Activated CD4-positive, CD25-positive, alpha-beta regulatory T cell (primary cell): ENCODE measurements at places on chromosomes 1 and 21.

DNA sequence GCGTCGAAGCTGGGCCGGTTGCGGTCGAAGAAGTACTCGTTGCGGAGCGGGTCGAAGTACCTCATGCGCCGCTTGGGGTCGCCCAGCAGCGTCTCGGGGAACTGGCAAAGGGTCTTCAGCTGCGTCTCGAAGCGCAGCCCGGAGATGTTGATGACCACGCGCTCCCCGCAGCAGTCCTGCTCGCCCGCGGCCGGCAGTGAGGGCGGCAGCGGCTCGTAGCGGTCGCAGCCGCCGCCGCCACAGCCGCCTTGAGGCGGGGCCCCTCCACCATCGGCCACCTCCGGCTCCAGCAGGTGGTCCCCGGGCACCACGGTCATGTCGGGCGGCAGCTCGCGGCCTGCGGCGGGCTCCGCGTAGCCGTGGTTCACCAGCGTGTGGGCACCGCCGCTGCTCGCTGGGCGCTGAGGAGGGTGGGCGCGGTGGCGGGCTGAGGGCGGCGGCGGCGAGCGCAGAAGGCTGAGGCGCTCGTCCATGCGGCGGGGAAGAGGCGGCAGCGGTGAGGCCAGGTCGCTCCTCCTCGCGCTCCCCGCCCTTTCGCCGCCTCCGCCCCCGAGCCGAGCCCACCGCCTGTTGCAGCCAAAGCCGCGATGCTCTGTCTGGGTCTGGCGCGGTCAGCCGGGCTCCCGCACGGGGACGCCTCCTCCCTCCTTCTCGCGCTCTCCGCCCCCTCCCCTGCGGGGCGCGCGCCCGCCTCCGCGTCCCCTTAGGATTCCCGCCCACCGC lies at the start of gene KCNA3:
Gene KCNA3 (minus strand): TSS at position 604 of the 723 bp plus-strand sequence. CDS start 131 bp downstream, at position 473.
- peak; percentile 41 for DNase-seq

- no peak for DNase-seq
Measured at GRCh38 chr1:117290890-117291289, 76.4 kb upstream of the MAN1A2 start.

DNA sequence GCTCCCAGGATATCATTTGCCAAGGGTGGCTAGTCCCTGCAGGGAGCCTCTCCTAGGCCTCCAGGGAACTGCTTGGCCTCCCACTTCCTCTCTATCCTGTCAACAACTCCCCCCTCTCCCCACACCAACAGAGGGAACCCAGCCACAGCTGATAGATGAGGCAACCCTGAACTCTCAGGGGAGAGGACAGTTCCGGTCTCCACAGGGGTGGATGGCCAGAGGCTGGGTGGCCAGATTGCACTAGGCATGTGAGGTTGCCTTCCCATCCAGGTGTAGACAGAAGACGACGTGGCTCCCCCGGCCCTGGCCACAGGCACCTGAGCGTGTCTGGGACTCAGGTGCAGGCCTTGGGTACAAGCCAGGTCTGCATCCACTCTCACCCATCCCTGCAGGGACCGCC lies 53.3 kb downstream of the TOR1AIP2 start:
- no peak for DNase-seq

DNA sequence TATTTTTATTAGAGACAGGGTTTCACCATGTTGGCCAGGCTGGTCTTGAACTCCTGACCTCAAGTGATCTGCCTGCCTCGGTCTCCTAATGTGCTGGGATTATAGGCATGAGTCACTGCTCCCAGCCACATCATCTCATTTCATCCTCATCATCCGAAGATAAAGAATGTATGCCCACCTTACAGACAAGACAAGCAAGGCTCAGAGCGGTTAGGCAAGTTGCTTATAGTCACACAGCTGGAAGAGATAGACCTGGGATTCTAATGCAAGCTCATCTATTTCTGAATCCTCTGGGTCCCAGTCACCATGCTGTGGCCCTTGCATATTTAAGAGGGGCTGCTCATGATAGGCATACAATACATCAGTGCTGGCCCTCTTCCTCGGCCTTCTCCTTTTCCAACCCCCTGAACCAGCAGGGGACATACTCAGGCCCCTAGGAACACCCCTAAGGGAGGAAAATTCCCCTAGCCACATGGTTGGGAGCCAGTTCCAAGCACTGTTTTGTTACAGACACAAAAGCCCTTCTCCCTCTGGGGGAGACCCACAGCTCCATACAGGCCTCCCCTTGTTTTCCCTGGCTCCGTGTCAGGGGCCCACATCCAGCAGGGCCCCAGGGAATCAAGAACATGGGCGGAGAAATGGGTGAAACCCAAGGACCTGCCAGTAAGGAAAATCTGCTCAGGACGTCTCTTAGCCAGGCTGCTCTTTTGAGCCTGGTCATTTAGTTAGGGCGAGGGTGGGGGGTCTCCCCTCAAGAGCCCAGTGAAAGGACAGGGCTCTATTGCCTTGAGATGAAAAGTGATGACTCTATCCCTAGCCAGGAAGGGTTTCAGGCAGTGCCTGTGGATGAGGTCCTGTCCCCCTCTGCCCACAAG lies 6.9 kb downstream of the CSRP1 start:
- no peak for DNase-seq

DNA sequence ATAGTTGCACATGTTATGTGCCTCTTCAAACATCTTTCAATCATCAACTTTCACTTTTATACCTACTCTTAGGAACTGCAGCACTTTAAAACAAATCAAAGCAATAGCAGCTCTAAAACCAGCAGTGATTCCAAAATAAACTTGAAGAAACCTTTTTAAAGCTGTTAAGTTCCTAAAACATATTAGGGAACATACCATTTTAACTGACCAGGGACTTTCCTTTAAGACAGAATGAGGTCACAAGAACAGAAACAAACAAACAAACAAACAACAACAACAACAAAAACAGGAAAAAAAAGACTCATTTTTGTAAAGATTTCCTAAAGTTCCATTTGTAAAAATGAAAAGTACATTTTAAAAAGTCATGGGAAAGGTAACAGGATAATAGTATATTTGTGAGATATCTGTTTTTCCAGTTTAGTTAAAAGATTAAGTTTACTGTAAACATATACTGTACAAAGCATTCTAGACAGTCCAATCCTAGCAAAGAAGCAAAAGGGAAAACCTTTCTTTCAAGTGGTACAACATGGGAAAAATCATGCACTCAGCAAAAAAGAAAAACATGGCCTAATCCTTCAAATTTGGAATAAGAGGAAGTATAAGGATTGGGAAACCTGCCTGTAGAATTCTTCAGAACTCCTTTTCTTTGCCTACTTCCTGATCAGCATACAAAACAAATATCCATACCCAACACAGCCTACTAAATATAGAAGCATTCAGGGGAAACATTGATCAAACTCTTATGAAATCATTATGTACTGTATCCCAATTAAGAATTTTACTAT lies 45.5 kb downstream of the EPS15 start:
- no peak for DNase-seq

DNA sequence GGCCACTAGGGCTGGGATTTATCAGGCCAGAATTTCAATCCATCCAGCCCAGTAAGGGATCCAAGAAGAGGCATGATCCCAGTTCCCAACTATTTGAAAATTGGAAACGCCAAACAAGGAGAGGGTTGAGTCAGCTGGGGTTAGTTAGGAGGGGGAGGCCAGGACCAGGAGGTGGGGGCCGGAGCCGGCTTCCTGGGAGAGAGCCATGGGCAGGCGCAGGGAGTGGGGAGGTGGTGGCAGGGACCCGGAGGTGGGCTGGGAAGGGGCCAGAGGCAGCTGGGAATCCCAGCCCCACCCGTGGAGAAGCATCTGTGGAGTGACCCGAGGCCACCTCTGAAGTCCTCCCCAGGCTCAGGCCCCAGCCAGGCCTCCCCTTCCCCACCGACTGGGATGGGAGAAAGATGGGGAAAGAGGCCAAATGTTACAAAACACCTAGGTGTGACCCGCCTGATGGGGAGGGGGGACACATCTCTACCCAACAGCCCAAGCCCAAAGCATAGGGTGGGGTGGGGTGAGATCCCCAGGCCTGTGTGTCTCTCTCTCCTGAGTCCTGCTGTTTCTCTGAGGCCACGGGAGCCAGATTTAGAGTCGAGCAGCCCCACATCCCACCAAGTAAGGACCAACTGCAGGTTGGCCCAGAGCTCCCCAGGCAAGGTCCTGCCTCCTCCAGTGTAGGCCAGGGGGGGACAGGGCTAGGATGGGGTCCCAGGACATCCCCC lies 10.1 kb downstream of the HSPG2 start:
- no peak for DNase-seq

DNA sequence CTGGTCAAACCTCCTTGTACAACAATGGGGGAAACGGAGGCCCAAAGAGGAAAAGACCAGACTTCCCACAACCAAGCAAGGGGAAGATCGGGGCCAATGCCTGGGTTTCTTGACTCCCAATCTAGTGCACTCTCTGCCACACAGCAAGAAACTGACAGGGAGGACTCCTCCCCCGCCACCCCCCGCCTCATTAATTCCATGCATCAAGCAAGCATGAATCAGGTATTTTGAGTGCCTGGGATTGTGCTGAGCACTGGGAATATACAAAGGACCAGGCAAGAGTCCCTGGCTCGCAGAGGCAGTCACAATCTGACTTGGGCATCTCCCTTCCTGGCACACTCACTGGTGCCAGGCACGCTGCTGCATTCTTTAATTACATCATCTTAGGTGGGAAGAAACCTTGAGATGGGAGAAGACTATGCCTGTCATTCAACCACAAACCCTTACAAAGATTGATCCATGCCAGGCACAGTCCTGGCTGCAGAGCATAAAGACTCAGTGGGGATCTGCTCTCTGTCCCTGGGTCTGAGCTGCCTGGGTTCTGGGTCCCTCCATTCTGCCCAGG lies 4.4 kb upstream of the KCNC4 start:
- DNase-seq = no peak

DNA sequence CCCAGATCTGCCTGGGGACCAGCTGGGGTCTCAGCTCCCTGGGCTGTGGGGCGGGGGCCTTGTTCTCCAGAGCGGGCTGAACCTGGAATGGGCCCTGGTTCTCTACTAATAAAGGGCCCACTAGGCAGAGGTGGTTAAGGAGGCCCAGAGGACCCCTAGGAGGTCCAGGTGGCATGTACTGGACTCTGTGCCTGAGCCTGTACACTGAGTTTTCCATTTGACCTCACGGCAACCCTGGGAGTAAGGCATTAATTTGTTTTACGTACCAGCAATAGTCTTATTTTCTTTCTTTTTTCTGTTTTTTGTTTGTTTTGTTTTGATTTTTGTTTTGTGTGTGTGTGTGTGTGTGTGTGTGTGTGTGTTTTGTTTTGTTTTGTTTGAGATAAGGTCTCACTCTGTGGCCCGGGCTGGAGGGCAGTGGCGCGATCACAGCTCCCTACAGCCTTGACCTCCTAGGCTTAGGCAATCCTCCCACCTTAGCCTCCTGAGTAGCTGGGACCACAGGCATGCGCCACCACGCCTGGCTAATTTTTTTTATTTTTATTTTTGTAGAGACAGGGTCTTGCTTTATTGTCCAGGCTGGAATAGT lies 19.6 kb upstream of the FAM131C start:
- DNase-seq = no peak

- no peak for DNase-seq
Measured at GRCh38 chr1:6414443-6414844, 5.3 kb downstream of the HES2 start.

DNA sequence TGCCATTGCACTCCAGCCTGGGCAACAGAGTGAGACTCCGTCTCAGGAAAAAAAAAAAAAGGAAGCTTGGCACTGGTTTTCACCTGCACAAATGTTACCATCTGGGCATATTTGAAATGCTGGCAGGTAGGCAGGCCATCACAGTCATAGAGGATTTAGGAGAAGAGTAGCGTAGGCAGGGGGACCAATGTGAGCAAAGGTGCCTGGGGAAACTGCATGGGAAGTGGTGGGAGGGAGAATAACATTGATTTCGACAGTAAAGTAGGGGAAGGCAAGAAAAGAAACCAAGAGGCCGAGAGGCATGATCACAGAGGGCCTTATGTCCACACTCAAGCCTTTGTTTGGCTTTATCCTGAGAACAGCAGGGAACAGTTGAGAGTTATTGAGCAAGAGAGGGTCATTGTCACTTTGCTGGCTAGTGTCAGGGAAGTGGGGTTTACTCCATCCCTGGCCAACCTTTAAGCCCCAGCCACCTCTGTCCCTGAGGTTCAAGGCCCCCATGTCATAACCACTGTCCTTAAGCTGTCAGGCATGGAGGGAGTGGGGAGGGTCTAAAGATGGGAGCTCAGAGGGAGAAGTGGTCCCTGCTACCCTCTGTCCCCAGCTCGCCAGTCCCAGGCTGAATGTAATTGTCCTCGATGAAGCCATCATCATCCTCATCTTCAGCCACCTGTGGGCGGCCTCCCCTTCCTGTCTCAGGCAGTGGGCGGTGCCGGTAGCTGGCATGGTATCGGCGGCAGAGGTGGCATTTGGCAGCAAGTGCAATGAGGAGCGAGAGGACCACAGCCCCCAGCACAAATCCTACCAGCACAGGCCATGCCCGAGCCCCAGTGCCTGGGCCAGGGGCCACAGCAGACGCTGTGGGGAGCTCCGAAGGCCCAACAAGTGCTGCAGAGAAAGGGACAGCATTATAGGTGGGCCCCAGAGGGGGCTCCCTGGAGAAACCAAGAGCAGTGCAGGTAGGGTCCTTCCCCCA lies 2.9 kb downstream of the C1orf210 start:
- no peak for DNase-seq

- no peak for DNase-seq
Measured at GRCh38 chr1:38608202-38608864, 251.2 kb downstream of the RRAGC start.

- no peak for DNase-seq
Measured at GRCh38 chr1:239955431-239955830, 136.3 kb upstream of the FMN2 start.

DNA sequence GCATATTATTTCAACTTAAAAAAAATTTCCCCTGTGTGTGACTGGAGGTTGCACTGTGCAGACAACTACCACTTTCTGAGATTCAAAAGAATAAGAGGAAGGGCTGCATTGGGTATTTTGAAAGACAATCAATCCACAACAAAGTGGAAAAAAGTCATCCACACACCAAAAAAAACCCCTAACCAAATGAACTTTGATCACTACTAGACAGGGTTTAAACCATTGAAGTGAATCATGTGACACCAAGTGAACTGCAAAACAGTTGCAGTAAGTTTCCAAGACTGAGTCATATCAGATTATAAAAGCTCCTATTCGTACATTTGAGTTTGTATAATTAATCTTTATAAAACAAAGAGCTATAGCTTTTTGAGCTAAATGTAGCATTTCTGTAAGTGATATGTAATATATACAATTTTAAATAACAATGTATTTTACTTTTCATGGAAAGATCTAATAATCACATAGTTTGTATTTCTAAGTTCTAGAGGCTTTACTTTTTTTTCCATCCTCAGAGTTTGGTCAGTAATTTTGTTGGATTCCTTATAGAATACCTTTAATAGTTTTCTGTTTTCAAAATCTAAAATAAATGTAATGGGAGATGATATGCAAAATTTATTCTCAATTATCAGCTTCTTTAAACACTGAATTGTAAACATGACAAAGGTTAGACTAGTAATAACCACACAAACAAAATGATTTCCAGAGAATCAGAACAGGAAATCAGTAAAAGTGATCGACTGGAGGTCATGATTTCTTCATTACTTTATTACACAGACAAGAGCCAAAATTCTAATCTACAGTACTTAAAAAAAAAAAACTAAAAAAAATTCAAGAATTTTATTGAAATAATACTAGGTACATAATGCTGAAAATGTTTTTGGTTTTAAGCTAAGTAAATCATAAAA lies 50.5 kb upstream of the GFI1 start:
- no peak for DNase-seq

GRCh38 chr1:64006276-64007051 lies 197.0 kb upstream of the UBE2U start:
- DNase-seq = no peak
